Stimulated activated CD4-positive, alpha-beta T cell treated with anti-CD3 and anti-CD28 coated beads, Interleukin-1b, Interleukin-23, amount 100 ng/mL, for 48 hours (primary cell): ENCODE measurements at places on chromosomes 11 and 22.

DNA sequence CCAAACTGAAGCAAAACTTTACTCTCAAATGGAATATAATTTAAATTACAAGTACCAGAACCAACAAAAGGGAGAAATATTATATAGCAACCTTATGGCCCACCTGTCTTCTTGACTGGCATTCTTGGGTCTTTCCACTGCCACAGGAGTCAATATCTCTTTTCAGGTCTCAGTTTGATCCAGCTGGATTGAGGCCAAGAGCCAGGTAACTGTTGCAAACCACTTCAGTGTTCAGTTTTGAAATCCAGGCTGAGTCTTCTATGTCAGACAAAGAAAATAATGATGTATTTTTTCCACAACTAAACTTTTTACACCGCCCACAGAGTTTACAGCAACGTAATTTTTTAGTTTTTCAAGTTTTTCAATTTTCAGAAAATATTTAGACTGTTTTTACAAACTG is 648 bp downstream of the DLG2 start:
- peak; percentile 12 for DNase-seq

DNA sequence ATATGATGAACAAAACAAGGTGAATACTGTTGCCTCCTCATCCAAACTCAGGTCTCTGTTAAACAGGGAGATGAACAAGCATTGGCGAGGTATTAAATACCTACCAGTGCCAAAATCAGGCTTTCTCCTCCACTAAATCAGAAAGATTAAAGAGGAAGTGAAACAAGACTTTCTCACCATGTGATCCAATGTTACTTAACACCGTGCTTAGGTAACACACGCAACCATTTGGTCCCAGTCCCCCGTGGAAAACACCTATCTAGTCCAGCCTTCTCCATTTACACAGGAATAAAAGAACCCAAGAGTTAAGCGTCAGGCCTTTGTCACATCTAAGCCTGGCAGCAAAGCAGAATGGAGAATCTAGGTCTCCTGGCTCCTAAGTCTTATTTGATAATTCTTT is 34.5 kb downstream of the TENM4 start:
- DNase-seq = no peak

DNA sequence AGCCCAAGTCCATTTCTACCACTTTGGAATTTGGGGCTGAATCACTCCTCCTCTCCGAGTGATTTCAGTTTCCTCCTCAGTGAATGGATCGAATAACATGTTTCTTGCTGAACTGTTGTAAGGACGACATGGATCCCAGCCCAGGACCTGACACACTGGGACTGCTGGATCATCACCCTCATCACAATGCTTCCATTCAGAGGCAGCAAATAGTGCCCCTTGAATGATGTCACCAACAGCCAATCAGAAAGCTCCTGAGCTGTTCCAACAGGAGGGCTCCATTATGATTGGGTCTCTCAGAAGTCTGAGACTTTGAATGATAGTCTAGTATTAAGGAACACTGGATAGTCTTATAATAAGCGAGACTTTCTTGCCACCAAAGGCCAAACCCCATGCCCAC is 158.9 kb downstream of the MYO18B start:
- no peak for DNase-seq

DNA sequence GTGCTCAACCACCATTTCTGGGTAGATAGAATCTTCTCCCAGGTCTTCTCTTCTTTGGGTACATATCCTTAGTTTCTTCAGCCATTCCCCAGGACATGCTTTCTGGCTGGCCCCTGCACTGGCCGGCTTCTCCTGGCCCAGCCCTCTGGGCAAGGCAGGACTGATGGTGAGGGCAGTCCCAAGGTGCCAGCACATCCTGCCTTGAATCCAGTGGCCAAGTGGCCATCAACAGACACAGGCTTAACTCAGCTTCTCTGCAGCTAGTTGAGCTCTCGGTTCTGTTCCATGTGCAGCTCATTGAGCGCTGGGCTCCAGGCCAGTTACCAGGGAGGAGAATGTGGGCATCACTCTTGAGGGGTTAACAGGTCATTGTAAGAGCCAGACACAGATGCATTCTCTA is 17.6 kb downstream of the SMIM38 start:
- no peak for DNase-seq

DNA sequence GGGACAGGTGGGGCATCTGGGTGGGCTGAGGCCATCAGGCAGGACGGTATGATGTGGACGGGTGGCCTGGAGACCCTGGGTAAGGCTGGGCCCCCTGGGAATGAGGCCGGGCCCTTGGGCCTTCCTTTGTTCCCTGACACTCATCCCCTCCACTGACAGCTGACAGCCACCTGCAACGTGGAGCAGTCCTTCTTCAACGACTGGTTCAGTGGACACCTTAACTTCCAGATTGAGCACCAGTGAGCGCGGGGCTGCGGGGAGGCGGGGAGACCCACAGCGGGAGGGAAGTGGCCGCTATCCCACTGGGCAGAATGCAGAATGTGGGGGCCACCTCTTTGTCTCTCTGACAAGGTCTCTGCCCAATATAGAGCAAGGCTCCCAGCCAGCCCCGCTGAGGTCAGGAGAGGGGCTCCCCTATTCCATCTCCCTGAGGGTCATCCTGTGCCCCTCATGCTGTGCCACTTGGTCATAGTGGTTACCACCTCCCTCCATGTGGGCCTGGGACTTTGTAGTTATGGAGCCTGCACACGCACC is 27.7 kb downstream of the FADS3 start:
- no peak for DNase-seq

- no peak for DNase-seq
These were observed 20.2 kb downstream of the NADSYN1 start for GRCh38 chr11:71472941-71473792.

- no peak for DNase-seq
These were observed 251.7 kb downstream of the GRM5 start for GRCh38 chr11:88814076-88814475.

DNA sequence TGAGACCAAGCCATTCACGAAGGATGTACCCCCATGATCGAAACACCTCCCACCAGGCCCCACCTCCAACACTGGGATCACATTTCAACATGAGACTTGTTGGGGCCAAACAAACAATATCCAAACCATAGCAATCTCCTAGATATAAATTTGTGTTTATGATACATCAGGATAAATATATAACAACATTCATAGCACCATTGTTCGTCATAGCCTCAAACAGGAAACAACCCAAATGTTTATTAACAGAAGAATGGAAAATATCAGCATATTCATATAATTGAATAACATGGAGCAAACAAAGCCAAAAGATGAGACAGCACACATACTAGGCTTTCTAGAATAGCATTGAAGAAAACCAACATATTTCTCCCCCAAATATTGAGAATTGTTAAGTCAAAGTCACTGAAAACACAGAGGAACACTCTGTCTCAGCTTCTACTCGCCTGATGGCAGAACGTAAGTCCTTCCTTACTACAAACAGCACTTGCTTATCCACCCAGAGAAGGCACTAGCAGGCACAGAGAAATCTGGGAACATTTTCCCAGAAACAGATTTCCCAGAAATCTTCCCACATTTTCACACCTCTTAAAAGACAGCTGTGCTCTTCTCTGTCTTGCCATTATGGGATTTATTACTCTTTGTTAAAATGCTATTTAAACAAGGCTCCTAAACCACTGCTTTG is 8.1 kb upstream of the GDPD4 start:
- DNase-seq = no peak

DNA sequence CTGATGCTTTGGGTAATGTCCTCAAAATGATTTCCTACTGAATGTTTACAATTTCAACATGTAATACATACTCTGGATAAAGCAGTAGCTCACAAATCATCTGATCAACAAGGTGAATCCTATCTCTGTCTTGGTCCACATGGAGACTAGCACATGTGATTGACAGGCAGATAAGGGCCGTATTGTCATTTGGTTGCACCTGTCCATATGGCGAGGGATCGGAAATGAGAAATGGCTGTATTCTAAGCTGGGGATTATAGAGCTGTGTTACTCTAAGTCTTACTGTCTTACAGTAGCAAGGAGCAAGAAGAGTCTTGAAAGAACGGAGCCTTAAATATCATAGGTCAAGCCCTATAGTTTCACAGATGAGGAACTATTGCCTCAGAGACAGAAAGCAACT is 55.7 kb downstream of the APIP start:
- no peak for DNase-seq

GRCh38 chr11:96054870-96055705 is 131.2 kb upstream of the MTMR2 start:
- DNase-seq = no peak

GRCh38 chr22:43185860-43186261 is 1.1 kb downstream of the TTLL12 start:
- DNase-seq = no peak

DNA sequence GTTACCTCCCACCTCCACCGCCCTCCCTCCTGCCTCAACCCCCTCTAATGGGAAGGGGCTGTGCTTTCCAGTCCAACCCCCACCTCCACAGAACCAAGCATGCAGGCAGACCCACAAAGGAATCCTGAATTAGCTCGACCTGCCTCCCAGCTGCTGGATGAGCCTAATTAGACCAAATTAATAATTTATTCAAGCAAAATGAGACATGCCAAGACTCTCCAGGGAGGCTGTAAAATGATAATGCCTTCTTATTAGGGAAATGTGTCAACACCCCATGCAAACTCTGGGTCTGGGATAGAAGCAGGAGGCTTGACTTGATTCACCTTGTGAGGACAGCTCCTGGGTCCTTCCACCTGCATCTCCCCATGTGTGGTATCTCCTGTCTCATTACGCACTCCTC is 59.4 kb upstream of the HMGXB4 start:
- DNase-seq = no peak

- DNase-seq = peak; percentile 86
These were observed at the start of gene SLC25A17 for GRCh38 chr22:40818747-40819598. Gene SLC25A17, minus strand, starts transcription at chr22:40819346. Its CDS starts 98 bp downstream, at chr22:40819248.

DNA sequence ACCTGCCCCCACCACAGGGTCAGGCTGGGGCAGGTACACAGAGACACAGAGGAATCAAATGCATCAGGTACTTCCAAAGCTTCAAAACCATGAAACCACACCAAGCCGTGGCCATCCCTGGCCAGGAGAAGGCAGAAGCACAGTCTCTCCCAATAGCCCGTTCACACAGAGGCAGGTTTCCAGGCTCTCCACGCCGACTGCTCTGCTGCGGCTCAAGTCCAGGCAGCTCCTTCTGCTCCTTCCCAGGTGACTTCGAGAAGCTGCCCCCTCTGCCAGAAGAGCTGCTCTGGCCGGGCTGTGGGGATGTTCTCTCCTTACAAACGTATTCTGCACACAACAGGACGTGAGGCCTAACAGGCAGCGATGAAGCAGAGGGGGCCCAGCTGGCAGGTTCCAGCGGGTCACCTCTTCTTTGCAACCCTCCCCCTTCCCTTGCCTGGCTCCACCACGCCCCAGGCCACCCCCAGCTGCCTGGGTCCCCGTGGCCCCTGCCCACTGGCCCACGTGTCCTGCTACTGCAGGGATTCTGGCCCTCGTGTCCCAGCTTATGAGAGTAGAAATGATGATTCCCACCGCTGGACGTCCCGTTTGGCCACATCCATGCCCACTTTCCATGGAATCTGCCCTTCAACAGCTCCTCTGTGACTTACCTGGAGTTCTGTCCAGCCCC is 26.1 kb downstream of the BRD1 start:
- DNase-seq = no peak

- DNase-seq = no peak
These were observed 38.7 kb downstream of the MRTFA start for GRCh38 chr22:40597526-40598430.

GRCh38 chr11:114847306-114847975 is 169.1 kb downstream of the NXPE2 start:
- DNase-seq = no peak

DNA sequence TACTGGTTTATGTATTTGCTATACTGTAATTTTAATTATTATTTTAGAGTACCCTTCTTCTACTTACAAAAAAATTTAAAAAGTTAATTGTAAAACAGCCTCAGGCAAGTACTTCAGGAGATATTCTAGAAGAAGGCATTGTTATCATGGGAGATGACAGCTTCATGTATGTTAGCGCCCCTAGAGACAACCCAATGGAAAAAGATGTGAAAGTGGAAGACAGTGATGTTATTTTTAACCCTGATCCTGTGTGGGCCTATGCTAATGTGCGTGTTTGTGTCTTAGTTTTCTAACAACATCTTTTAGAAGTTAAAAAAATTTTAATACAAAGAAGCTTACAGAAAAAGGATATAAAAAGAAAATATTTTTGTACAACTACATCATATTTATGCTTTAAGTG is 205.0 kb downstream of the FAM76B start:
- no peak for DNase-seq

- DNase-seq = no peak
These were observed 473 bp upstream of the EMID1 start for GRCh38 chr22:29205252-29205593.

DNA sequence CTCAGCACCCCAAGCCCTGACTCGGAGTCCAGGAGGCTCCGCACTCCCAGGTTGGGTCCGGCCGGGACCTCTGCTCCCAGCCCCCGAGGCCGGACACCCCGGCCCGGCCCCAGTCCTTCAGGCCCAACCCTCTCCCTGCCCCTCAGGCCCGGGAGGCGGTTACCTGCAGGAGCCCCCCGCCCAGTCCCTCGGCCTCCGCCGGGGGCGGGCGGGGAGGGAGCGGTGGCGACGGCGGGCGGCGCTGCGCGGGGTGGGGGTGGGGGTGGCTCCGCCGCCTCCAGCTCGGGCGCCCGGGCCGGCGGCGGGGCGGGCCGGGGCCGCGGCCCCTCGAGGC is 310 bp downstream of the TCF20 start:
- no peak for DNase-seq

GRCh38 chr11:96222102-96222501 is 120.9 kb downstream of the MAML2 start:
- no peak for DNase-seq

GRCh38 chr22:28442711-28443525 is 236.7 kb downstream of the TTC28 start:
- DNase-seq = peak; percentile 19

DNA sequence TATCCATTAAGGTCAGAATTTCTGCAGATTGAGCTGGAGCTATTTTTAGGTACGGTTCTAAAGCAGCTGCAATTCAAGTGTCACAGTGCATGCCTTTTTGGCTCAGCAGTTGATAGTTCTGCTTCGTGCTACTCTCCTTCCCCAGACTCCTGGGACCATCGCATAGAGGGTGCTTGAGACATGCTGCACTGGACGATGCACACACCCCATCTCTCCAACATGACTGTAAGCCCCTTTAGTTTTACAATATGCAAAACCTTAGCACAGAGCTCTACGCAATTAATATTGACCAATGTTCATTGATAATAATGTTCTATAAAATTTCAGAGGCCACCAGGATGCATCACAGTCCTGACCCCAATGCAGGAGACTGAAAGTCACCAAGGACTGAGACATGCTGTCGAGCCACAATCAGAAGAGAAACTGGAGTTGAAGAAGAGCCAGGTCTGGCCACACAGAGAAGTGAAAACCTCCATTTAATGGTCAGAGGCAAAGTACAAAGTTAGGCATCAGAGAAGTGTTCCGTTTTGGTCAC is 120.9 kb upstream of the ZC3H12C start:
- DNase-seq = no peak

- DNase-seq = no peak
These were observed 97.2 kb upstream of the FIBIN start for GRCh38 chr11:26896719-26897118.
